ENCODE measurements at places on chromosomes 7 and 10.

DNA sequence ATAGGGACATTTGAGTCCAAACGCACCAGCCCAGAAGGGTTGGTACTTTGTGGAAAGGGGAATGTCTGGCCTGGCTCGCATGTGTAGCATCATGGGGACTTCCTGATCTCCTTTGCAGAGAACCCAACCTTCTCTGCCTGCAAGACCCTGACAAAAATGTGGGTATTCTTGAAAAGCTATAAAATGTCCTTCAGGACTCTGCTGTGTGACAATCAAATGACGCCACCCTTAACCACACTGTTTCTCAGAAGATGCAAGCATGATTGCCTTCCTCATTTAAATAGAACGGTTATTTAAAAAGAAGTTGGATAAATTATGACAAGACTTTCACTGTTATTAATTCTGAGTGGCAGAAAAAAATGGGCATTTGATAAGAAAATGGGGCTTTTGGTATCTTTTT lies 15.1 kb upstream of the GPR15LG start:
- no peak for DNase-seq

DNA sequence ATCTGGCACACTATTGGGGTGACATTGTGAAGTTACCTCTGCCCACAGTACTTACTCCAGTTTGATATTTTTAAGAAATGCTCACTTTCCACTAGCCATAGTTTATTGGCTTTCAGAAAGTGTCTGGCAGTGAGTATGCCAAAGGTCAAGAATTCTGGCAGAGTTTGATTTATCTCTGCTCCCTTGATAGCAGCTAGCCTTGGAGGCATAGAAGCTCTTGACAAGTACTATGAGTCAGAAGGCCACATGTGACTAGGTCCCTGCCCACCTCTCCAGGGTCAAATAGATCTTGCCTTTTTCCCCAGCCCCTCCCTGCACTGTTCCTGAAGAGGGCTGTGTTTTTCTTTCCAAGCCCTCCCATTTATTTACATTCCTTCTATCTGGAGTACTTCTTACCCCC lies 202.2 kb downstream of the AUTS2 start:
- DNase-seq = no peak

GRCh38 chr7:79615466-79615865 lies 162.0 kb upstream of the MAGI2 start:
- no peak for DNase-seq

- DNase-seq = no peak
Observed at GRCh38 chr7:36396150-36396549, 6.5 kb downstream of the ANLN start.

GRCh38 chr10:119653916-119654315 lies 2.7 kb downstream of the BAG3 start:
- DNase-seq = no peak

- DNase-seq = no peak
Observed at GRCh38 chr10:81136261-81136660, 598.6 kb downstream of the SH2D4B start.

GRCh38 chr10:132341781-132342180 lies 9.8 kb downstream of the LRRC27 start:
- DNase-seq = no peak

DNA sequence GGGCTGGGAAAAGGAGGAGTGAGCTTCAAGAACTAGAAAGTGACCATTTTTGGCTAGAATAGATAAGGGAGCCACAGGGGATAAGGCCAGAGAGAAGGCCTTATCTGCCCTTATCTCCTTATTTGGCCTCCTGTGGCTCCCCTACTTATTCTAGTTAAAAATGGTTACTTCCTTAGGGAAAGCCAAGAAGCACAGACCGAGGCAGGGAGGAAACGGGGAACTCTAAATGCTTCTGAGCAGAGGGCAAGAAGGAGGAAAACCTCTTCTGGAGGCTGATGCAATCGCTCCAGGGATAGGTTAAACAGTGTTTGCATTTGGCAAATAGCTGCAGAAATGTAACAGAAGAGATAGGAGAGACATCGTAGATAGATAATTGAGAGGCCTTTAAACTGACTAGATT lies 18.6 kb downstream of the NRP1 start:
- DNase-seq = no peak

- no peak for DNase-seq
Observed at GRCh38 chr10:14860791-14861190, 17.9 kb upstream of the SUV39H2 start.

- no peak for DNase-seq
Observed at GRCh38 chr7:107480932-107481331, 11.1 kb downstream of the GPR22 start.

GRCh38 chr10:95392681-95393164 lies 101.9 kb upstream of the PDLIM1 start:
- DNase-seq = no peak

DNA sequence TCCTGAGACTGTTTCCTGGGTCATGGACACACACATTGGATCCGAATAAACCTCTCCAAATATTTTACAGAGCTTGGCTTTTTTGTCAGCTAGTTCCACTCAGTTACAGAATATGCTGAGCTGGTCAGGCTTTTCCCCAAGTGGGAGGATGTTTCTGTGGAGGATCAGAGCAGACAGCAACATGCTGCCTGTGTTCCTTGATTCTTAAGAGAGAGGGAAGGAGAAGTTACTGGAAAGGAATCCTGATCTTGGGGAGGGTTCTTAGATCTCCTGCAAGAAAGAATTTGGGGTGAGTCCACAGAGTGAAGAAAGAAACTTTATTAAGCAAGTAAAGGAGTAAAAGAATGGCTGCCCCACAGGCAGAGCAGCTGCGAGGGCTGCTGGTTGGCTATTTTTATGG lies 76.8 kb upstream of the RPA3 start:
- DNase-seq = no peak

DNA sequence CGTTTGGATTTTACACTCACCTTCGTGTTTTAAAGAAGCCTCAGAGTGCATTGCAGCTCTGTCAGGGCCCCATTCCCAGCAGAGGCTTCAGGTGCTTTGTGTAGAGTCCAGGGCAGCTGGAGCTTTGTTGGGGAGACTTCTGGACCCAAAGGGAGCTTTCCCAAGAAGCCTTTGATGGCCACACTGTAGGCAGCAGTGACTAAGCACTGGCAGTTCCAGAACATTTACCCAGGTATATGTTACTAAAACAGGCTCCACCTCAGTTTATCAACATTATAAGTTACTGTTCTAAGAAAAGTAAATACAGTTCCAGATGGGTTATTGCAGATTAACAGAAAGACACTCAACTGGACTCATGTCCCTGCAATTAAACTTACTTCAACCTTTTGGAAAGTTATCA lies 66.8 kb downstream of the LANCL2 start:
- DNase-seq = no peak

- no peak for DNase-seq
Observed at GRCh38 chr10:124734311-124735166, 9.6 kb downstream of the FAM53B start.

- DNase-seq = no peak
Observed at GRCh38 chr10:77836299-77836820, 90.2 kb downstream of the DLG5 start.

DNA sequence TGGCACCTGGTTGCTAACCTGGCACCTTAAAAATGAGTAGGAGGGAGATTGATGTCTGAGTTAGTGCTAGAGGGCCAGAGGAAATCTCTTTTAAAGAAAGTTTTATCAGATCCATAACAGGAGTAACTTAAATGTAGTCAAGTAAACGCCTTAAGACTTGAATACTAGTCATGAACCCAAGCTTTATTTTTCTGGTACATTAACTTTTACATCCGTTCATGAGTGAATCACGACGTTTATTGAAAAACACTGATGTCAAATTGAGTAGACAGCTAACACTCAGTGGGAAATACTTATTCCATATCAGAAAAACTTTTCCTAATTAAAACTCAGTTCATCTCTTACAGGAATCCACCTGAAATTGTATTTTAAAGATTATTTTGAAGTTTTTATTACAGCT lies 6.9 kb upstream of the LAMB1 start:
- DNase-seq = no peak

- no peak for DNase-seq
Observed at GRCh38 chr7:75033064-75033463, 40.5 kb downstream of the RCC1L start.

GRCh38 chr10:15745751-15746150 lies 26.0 kb upstream of the ITGA8 start:
- DNase-seq = no peak

GRCh38 chr7:18350678-18351077 lies 144.9 kb upstream of the HDAC9 start:
- no peak for DNase-seq

GRCh38 chr10:131944412-131944811 lies 37.3 kb downstream of the BNIP3 start:
- DNase-seq = no peak

DNA sequence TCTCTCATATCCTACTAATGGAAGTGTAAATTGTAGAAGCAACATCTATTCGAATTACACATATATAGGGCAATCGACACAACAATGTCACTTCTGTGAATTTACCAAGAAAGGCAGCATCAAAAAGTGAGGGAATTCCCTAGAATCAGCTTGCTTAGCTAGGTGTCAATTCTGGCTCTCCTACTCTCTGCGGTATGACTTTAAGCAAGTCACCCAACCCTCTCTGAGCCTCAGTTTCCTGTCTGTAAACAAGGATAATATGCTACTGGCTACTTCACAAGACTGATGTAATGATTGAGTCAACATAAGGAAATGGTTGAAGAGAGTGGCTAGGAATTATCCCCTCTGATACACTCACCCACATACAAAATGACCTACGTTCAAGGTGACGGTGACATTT lies 19.4 kb downstream of the CCDC6 start:
- no peak for DNase-seq

DNA sequence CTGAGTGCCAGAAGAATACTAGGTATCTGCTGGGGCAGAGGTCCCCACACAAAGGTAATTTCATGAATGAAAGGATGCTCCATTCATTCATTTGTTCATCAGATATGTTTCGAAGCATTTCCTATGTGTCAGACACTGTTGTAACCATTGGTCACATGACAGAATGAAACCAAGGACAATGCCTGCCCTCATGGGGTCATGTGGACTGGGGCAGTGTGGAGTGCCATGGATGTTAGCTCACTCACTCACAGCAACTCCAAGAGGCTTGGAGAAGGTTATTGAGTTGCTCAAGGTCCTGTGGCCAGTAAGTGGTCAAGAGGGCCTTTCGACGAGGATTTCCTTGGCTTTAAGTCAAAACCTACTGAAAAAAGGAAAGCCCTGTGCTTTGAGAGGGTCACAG lies 223.5 kb downstream of the ARHGAP12 start:
- DNase-seq = no peak

GRCh38 chr10:13231190-13231589 lies 3.0 kb downstream of the UCMA start:
- no peak for DNase-seq

DNA sequence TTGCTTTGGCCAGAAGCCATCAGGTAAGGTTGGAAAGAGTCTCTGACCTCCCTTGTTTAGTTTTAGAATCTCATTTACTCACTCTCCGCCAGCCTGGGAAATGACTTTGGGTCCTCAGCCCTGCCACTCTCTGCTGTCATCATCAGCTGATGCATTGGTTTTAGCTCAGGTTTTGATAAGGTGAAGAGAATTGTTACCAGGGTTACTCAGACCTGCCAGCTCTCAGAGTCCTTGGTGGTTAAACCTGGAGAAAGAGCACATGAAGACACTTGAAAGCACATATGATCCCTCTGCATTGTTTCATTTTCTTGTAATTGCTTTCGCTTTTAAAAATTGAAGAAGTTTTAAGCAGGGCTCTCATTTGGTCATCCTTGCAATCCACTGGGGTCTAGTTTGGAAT lies 4.0 kb upstream of the CROT start:
- no peak for DNase-seq

- DNase-seq = no peak
Observed at GRCh38 chr7:76057813-76058145, 9.9 kb downstream of the MDH2 start.

DNA sequence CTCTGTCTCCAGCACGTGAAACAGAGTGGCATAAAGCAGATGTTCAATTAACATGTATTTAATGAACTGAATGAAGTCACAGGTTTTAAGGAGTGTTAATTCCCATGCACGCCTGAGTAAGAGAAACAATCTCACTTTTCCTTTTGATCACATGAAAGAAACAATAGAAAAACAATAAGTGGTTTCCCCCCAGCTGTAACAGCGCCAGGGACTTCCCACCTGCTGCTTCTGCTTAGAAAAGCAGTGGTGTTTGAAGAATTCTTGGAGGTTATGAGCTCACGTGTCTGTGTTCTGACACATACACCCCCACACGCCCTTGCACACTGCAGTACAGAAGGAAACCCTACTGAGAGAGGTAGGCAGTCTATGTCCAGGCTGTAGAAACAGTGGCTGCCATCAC lies 51.3 kb upstream of the FRMD4A start:
- no peak for DNase-seq

GRCh38 chr7:50317697-50318669 lies 13.5 kb downstream of the IKZF1 start:
- DNase-seq = no peak

DNA sequence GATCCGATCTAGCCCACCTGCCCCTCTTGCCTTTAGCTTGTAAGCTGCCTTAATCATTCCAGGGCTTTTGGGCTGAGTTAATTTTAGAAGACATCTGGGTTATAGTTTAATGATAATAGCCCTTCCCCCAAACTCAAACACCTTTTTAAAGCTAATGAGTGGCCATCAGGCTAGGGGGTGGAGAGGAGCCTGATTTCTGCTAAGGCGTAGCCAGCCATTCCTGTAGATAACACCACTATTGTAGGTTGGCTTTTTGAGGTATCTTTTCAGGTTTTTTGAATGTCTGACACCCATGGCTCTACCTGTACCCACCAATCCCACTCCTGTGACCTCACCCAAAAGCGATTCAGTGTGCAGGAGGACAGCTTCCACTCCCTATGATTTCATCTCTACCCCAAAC lies 7.6 kb upstream of the SYPL1 start:
- DNase-seq = no peak

- DNase-seq = no peak
Observed at GRCh38 chr7:70000737-70001348, 402.6 kb downstream of the AUTS2 start.

DNA sequence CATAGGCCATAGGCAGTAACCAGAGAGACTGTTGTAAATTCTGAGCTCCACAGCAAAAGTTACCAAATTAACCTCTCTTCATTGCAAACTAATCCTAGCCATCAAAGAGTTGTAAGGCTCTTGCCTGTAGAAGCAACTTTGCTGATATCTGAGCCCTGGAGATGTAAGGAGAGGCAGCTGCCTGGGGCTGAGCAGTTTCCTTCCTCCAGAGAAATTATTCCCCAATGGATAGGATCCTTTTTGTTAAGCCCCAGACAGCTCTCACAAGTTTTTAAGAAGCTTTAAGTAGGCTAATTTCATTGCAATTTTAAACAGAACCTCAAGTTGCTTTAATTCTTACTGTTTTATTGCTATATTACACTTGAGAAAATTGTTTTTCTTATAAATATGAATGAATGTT lies 211.1 kb downstream of the GALNT17 start:
- no peak for DNase-seq

DNA sequence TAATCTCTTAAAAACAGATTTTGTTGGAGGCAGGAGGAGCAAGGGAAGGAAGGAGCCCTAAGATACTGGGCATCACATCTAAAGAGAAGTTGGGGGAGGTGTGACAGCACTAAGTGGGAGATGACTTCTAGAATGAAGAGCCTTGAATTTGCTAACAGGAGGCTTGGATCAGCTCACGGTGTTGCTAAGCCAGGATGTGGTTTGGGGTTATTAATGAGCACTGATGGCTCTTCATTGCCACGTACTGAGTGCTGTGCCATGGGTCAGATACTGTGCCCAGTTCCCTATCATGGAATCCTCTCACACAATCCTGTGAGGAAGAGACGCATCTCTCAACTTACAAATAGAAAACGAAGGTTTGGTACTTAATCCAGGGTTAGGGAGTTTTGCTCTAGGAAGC lies 78.5 kb downstream of the C7orf25 start:
- DNase-seq = no peak

- no peak for DNase-seq
Observed at GRCh38 chr7:82617156-82617555, 173.6 kb upstream of the CACNA2D1 start.

- no peak for DNase-seq
Observed at GRCh38 chr10:88800152-88801125, 2.1 kb upstream of the LIPM start.

All from iPS DF 19.7 (cell line).